Fibroblast of the aortic adventitia (primary cell): ENCODE measurements at places on chromosomes 1 and 21. TPM values are rescaled to one million over a fixed set of nuclear protein-coding genes. Genes with fewer than 3 reads are reported as not detected.

- DNase-seq: peak; percentile 41
Observed at GRCh38 chr1:205375835-205376545, 19.3 kb upstream of the KLHDC8A start.

- peak; percentile 78 for DNase-seq
Observed at GRCh38 chr21:36422279-36423098, 37.3 kb downstream of the CHAF1B start.

- DNase-seq: no peak
Observed at GRCh38 chr21:25300632-25301031, 306.6 kb downstream of the MRPL39 start.

DNA sequence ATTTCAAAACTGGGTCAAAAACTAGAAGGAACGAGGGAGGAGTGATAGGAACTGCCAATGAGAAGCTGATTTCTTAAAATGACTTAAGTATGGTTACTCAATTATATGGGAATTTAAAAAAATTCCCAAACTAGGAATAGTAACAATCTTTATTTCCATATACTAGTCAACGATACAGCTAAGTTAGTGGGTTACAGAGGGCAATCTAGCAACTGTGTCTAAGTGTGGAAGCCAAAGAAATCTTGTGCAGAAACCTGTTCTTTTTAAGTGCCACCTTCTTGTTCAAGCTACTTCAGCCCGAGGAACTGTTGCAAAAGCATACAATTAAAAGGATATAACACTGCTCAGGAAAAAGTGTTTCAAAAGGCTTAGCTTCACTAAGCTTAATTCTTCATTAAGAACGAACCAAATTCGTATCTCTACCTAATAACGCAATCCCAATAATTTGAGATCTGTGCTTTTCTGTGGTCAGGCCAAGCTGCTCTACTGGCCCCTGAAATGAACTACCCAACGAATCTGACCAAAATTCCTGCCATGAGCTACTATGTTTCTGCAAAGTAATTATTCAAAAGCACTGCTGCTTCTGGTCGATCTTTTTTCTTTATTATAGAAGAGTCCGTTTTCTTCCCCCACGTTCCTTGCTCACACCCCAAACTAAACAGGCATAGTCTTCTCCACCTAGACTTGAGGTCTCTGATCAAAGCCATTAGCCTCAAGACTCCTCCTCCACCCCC is 1.8 kb downstream of the USP24 start:
- no peak for DNase-seq

GRCh38 chr21:32824950-32825349 is 53.4 kb upstream of the PAXBP1 start:
- no peak for DNase-seq

Gene CYYR1
- total RNA-seq: 0.09 TPM in 1 of 2 replicates, not detected in the other

Gene ANKRD65
- 1.7 and 2.4 TPM in 2 replicates for total RNA-seq
